ENCODE measurements at places on chromosomes 11 and 22.

DNA sequence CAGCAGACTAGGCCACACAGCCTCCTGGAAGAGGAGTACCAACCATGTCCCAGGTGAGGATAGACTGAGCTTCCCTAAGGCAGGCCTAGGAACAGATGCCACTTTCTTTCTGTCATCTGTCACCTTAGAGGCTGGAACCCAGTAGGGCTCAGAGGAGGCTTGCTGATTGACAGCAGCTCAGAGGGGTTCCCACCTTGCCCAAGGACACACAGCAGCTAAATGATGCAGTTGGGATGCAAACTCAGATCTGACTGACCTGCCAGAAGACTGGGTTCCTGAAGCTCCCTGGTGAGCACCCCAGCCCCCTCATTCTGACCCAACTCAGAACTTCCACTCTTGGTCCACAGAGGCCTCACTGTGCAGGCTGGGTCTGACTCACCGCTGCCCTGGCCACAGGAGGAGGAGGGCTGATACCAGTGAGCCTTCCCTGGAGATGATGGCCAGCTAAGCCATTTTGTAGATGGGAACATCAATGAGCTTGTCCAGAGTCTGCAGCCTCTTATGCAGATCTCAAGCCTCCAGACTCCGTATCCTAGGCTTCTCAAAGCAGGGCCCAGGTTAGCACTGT, 14.0 kb downstream of the CAPN5 start:
- no peak for DNase-seq

- no peak for DNase-seq
Measured at GRCh38 chr11:16151138-16151537, 205.2 kb downstream of the SOX6 start.

GRCh38 chr11:60428517-60428916, 855 bp upstream of the MS4A5 start:
- DNase-seq, result no peak

DNA sequence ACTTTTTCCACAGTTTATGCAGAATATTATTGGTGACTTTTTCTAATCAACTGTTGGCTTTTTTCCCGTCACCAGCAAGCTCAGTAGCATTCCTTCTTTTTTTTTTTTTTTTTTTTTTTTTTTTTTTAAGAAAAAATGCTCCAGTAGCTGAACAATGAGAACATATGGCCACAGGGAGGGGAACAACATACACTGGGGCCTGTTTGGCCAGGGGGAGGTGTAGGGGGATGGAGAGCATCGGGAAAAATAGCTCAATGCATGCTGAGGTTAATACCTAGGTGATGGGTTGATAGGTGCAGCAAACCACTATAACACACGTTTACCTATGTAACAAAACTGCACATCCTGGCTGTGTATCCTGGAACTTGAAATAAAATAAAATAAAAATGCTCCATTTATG, 82.5 kb downstream of the ARHGAP42 start:
- no peak for DNase-seq

DNA sequence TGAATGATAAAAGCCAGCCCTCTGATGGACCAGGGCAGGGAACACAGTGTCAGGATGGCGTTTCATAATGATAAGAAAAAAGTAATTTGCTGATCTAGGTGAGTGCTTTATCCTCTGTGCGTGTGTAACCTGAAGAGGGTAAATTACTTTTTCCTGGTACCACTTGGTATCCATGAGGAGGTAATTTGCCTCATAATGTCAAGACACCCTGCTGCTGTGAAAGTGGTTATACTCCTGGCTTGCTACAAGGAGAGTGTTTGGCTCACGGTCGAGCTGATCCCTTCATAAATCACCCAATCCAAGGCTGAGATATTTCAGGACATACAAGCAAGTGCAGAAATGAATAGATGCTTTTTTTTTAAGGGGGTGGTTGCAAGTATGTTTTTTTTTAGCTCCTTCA, 207.2 kb upstream of the PGR start:
- no peak for DNase-seq

GRCh38 chr22:37229805-37230672, 14.0 kb downstream of the RAC2 start:
- DNase-seq, result peak; percentile 85

- DNase-seq, result no peak
Measured at GRCh38 chr11:109285465-109285864, 136.5 kb upstream of the C11orf87 start.

GRCh38 chr11:97123237-97123636, 733.4 kb downstream of the JRKL start:
- DNase-seq, result no peak

DNA sequence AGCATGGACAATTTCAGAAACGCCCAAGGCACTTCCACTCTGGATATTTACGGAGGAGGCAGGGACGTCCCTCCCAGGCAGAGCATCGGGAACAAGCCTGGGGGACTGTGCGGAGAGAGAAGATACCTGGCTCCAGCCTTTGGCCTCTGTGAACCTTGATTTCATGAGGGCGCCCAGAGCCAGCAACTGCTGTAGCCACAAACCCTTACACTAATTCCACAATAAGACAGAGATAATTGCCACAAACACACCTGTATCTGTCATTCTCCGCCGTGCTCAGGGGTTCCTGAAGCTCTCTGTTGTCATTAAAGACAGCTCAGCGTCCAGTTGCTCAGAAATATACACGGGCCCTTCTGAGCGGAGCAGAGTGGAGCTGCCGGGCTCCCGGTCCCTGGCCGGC, 1292.1 kb downstream of the TBC1D22A start:
- DNase-seq, result no peak

GRCh38 chr11:20661445-20661844, 7.9 kb upstream of the NELL1 start:
- DNase-seq, result no peak

GRCh38 chr11:84089072-84090057, 803.2 kb upstream of the CCDC90B start:
- no peak for DNase-seq

- no peak for DNase-seq
Measured at GRCh38 chr11:34260072-34260575, 97.7 kb downstream of the ABTB2 start.

DNA sequence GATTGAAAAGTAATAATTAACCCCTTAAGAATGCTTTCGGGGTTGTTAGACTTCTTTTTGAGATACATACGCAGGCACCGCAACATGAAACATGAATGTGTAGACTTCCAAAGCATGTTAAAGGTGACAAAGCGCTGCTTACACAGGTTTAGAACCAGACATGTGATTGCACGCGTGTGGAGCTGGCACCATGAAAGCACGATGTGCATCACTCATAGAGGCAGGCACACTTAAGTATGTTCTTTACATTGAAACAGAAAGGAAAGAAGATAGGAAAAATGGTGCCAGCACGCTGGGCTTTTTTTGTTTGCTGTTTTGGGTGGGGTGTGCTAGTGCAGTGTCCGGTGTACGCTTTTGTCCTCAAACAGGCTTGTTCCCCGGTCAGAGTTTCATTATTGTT, 83.6 kb upstream of the PPARA start:
- DNase-seq, result no peak

- no peak for DNase-seq
Measured at GRCh38 chr22:19147195-19147780, 2.8 kb downstream of the GSC2 start.

DNA sequence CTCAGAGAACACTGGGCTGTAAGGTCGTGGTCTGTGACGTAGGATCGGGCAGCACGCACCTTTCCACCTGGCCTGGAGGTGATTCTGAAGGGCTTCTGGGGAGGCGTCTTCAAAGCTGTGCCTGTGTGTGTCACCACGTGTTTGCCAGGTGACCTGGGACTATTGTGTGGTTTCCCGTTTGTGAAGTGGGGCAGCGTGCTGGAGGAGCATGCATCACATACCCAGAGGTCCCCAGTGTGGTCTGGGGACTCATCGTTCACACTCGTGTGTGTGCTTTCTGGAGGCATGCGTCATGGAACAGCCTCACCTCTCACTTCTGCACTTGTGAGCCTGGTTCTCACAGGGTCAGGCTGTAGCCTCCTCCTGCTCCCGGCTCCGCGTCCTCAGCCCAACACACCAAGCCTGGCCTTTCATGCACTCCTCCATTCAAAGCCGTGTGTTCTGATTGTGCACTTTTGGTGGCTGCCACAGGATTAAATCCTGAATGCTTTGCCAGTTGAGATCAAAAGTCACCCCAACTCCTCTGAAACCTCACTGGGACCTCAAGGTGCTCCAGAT, 106.3 kb downstream of the KCNQ1OT1 start:
- no peak for DNase-seq

GRCh38 chr11:103736315-103737036, 300.0 kb upstream of the DDI1 start:
- no peak for DNase-seq

DNA sequence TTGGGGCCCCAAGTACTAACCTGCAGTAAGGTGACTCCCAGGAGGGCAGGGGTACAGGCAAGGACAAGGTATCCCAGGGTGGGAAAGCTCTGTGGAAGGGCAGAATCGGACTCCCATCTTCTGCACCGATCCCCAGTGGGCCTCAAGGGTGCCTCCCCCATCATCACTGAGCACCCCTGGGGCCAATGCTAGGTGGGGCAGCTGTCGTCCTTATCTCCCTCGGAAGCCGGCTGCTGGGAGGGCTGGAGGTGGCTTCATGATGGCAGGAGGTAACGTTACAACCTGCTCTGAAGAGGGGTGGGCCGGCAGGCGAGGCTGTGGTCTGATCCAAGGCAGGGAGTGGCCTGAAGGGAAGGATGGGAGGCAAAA, 87.6 kb upstream of the LINC01488 start:
- no peak for DNase-seq

DNA sequence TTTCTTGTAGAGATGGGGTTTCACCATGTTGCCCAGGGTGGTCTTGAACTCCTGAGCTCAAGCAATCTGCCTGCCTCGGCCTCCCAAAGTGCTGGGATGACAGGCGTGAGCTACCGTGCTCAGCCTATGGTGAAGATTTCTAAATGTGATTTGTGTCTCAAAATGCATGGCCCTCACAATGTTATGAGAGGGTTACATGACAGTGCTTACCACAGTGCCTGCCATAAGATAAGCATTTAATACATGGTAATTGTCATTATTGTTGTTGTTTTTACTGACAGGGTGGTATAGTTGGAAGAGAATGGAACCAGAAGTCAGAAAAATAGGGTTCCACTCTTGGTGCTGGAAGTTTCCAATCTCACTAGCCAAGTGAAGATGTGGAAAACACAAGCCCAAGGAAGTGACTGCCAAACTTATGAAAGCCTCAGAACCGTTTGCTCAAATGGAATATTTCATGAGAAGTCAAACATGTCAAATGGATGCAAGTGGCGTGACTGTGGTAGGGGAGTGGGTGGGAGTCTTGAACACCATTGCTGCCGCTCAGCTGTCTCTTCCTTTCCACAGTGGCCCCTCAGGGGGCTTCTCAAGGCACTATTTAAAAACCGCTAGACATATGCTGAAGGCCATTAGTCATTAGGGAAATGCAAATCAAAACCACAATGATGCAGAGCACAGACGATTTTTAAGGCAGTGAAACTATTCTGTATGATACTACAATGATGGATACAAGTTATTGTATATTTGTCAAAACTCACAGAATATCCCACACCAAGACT, 29.1 kb upstream of the LMO2 start:
- DNase-seq, result peak; percentile 84

- DNase-seq, result no peak
Measured at GRCh38 chr11:114563077-114563476, 3.4 kb upstream of the NXPE1 start.

GRCh38 chr11:114606003-114606801, 10.6 kb upstream of the NXPE4 start:
- no peak for DNase-seq

GRCh38 chr11:20873054-20873453, 203.7 kb downstream of the NELL1 start:
- DNase-seq, result no peak

GRCh38 chr11:78000193-78000592, 5.7 kb upstream of the INTS4 start:
- peak; percentile 55 for DNase-seq

DNA sequence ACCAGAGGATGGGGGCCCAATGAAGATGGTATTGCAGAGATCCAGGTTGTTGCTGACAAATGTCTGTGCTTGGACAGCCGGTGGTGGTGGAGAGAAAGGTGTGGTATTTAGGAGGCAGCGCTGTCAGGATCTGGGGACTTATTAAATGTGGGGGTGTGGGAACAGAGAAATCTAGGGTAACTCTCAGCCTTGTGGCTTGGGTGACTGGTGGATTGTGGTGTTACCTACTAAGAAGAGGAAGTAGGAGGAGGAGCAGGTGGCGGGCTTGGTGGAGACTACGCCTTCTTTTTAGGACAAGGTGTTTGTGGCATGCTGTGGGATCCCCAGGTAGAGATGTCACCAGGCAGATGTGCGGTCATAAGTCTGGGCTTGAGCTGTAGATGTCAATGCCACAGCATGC, 144.0 kb downstream of the GRIK4 start:
- no peak for DNase-seq

DNA sequence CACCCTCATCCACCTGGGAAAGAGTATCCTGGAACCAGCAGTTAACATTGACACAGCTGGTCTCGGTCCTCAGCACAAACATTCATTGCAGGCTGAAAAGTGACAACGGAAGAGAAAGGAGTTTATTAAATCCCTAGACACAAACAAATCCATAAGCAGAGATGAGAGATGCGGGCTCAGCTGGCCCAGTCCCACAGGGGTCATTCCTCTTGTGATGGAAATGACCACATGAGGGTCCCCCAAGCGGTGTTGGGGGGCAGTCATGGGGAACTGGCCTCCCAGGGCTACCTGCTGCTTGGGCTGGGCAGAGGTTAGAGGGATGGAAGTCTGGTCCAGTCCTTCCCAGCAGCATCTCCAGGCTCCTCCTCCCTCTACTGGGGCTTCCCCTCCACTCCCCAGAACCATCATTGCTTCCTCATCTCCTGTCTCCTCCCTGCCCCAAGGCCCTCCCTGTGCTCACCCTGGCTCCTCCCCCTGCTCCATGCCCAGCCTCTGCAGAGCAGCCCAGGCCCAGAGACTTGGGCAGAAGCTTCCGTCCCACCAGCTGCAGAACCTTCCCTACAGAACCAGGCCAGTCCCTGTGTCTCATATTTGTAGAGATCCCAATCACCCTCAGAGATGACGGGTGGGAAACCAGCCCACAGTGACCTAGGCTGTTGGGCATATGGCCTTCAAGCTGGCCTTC, 5.4 kb upstream of the IGLL5 start:
- DNase-seq, result peak; percentile 65

- no peak for DNase-seq
Measured at GRCh38 chr11:59679347-59679746, 10.5 kb upstream of the PATL1 start.

- DNase-seq, result no peak
Measured at GRCh38 chr11:2581931-2582350, 117.9 kb downstream of the KCNQ1OT1 start.

DNA sequence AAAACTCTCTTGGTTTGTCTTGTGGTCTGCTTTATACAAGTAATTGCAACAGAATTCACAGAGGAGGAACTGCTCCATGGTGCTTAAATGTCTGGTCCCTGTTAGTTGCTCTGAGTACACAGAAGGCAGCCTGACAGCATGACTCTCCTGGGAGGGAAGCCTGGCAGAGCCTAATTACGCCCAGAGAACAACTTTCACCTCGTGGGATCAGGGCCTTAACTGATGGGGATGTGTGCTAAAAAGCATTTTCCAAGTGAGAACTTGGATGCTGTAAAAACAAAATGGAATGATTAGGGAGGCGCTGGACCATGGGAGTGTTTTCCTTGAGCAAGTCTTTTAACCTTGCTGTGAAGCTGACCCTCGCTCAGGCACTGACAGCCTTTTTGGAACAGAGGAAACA, 154.0 kb upstream of the TENM4 start:
- no peak for DNase-seq

GRCh38 chr11:10317776-10318526, 13.1 kb downstream of the ADM start:
- peak; percentile 38 for DNase-seq

GRCh38 chr11:1521382-1522080, 35.0 kb upstream of the MOB2 start:
- DNase-seq, result peak; percentile 64

GRCh38 chr11:106446955-106447354, 369.5 kb downstream of the AASDHPPT start:
- DNase-seq, result no peak

- DNase-seq, result no peak
Measured at GRCh38 chr11:132114185-132114584, 743.8 kb downstream of the NTM start.

Data from germinal center (tissue), 1 donor.